ENCODE measurements at places on chromosomes 6 and 20.
A peak's percentile ranks its signal among the peaks of the same experiment; 100 is the strongest.

DNA sequence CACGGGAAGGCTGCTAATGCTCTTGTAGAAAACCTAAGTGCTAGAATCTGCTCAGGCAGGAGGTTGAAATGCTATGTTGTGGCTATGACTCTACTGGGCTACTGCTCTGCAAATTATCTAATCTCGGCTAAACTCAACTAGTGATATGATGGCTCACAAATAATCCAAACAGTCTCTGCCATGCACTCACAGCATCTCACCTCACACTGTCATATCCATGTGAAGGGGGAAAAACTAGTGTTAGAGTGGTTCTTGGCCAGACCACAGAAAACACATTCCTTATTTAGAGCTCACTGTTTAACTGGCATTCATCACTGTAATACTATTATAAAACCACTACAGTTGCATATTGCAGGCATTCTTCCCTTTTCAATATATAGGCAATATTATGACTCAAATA lies 81.8 kb upstream of the DST start:
- DNase-seq = no peak

GRCh38 chr20:57451431-57451794 lies 60.2 kb downstream of the RBM38 start:
- DNase-seq = no peak

DNA sequence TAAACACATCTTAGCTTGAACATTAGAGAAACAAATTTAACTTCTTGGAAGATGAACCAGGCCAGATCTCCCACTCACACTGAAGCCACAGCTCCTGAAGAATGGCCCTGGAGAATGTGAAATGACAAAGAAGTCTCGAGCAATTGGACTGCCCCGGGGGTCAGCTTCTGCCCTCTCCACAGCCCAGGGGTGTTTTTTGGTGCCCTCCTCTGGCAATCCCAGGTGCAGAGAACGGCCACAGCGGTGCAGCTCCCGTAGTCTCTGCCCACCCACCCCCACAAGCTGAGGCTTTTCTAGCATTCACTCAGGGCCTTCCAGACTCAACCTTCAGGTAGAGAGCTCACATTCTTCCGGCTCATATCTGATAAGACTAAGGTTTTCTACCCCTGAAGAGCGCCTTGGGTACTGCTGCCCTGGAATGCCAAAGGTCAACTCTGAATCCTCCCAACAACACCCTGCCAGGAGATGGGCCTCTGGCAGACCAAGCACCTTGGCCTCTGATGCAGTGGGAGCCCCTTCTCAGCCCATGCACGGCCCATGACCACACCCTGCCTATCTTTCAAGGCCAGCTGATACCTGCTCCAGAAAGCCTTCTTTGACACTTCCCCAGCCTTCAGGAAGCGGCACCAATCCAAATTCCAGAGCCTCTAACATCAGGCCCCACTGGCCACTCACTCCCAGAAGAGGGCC lies 208.3 kb downstream of the SYNDIG1 start:
- DNase-seq = no peak

- DNase-seq = no peak
Observed at GRCh38 chr20:47571426-47571825, 69.7 kb downstream of the NCOA3 start.

- no peak for DNase-seq
Observed at GRCh38 chr20:35018590-35019371, 63.1 kb downstream of the MYH7B start.

- DNase-seq = no peak
Observed at GRCh38 chr6:49479308-49479970, 16.3 kb downstream of the CENPQ start.

DNA sequence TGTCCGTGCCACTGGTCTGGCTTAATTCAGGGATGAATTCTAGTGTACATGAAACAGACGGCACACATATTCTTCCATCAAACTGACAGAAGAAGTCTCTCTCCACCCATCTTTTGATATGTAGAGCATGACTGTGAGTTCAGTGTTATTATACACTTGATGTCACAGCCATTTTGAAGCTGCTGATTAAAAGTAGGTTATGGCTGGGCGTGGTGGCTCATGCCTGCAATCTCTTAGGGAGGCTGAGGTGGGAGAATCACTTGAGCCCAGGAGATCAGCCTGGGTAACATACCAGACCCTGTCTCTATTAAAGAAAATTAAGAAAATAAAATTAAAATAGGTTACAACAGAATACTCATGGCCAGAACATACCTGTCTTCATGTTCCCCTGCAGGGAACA lies 20.7 kb downstream of the C6orf15 start:
- no peak for DNase-seq

DNA sequence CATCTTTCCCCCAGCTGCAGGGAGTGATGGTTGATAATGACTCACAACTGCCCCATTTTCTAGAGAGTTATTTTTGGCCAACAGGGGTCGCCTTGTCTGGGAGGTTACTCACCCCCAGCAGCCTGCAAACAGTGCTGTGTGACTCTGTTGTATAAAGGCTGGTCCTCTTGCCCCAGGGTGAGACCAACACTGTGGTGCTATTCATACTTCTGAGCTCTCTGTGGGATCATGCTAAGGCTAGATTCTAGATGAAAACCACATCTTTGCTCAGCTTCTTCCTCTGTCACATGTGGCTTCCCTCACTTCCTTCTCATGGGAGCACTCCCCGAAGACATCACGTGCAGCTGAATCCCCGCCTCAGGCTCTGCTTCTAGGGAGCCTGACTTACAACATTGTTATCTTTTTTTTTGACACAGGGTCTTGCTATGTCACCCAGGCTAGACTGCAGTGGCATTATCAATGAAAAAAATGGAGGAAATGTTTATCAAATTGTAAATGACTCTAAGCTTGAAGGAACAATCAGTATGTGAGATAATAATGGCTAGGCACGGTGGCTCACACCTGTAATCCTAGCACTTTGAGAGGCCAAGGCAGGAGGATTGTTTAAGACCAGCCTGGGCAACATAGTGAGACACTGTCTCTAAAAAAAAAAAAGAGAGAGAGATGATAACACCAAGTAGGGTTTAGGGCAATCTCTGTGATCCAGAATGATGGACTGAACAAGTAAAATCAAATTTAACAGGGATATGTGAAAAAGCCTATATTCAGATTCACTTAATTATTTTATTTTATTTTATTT lies 55.7 kb upstream of the SLC23A2 start:
- peak; percentile 84 for DNase-seq

GRCh38 chr6:41589636-41590622 lies 43.7 kb downstream of the FOXP4 start:
- DNase-seq = no peak

DNA sequence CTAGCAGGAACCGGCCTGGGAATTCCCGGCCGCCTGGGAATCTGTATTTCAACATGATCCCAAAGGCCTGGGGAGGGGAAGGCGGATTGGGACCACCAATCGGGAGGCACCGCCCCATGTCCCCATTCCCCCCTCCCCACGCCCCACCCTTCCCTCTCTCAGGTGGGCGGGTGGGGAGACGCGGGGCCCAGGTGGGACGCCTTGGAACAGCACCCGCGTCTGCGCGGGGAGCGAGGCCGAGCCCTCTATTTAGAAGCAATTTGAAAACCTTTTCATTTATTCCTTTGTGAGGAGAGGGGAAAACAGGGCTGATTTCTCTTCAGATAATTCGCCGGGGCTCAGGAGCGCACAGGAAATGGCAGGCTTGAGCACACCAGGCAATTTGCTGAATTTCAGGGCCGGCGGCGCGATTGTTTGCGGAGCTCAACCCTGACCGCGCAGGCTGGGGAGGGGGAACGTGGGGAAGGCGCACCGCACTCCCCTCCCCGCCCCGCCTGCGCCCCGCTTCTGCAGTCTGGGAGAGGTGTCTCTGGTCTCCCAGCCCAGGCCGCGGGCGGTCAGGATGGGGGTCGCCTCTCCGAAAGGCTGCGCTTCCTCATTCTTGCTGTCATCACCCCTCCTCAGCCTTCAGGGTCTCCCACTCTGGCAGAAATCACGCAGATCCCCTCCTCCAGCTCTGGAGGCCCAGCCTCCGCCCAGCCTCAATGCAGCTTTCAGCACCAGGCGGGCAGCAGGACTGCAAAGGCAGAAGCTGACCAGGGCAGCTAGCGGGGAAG lies 170.0 kb downstream of the GRM4 start:
- DNase-seq = no peak

DNA sequence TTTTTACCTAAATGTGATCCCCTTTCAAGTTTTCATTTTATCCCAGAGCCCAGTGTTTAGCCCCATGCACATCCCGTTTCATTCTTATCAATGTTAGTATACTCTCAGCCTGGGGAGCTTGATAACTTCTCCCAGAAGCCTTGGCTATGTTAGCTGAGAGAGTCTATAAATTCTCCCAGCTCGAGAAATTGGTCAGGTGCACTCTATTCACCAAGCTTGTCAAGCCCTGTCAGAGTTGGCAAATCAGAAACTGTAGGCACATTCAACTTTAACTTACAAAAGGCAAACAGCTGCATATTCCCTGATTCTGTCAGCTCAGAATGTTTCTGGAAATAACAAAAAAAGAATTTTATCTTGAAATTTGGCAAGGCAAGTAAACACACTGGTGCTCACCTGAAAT lies 62.2 kb upstream of the IMPG1 start:
- no peak for DNase-seq

DNA sequence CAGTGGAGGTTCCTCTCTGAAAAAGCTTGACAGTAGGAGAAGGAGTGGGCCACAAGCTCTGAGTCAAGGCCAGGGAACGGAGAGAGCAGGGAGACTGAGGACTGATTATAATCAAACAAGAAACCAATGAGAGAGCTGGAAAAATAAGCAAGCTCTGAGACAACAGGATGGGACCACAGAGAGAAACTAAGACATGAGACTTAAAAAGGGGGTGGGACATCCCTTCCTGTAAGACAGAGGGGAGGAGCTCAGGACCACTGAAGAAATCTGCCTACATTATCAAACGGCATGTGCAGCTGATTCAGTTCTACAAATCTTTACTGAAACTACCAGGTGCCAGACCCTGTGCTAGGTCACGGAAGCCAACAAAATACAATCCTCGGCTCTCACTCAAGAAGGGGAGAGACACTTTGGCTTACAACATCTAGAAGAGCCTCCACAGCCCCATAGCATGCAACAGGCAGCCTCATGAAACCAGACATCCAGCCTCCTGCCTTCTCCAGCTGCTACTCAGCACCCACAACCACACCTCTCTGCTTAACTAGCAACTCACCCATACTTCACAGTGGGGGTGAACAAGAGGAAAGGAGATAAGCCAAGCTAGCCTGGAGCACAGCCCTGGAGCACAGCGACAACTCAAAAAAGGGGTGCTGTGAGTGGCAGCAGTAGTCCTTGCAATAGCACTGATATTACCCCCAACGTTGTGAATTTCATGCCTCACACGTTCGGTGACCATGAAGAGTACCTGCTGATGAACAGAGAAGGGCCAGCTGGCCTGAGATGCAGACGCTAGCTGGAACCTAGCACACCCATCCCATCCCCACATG lies 39.1 kb upstream of the ANKRD60 start:
- no peak for DNase-seq

DNA sequence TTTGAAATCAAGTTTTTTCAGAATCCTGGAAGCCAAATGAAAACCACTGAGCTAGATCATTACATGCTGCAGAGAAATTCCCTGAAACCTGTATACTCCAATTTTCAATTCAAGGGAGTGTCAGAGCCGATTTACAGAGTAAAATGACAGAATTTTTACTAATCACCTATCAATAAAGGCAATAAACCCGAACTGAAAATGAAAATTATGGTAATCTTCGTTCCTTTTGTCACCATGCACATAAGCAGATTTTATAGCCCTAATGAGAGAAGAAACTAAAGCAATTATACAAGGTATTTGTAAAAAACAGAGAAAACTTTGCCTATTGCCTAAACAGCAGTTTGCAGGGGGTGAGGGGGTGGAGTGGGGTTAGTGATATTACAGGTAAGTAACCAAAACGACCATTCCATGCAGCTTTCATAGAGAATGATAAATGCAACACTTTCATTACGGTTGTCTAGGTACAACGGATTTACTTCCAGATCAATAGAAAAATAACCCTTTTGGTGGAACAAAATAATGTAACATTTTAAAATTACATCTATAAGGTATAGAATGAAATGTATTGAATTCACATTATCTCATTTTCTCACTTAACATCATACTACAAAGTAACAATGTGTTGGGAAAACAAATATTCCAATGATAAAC lies 115.2 kb upstream of the BEND6 start:
- DNase-seq = no peak

- DNase-seq = no peak
Observed at GRCh38 chr6:136962661-136963060, 40.6 kb downstream of the SLC35D3 start.

- DNase-seq = no peak
Observed at GRCh38 chr20:25360631-25361286, 29.9 kb downstream of the ABHD12 start.

DNA sequence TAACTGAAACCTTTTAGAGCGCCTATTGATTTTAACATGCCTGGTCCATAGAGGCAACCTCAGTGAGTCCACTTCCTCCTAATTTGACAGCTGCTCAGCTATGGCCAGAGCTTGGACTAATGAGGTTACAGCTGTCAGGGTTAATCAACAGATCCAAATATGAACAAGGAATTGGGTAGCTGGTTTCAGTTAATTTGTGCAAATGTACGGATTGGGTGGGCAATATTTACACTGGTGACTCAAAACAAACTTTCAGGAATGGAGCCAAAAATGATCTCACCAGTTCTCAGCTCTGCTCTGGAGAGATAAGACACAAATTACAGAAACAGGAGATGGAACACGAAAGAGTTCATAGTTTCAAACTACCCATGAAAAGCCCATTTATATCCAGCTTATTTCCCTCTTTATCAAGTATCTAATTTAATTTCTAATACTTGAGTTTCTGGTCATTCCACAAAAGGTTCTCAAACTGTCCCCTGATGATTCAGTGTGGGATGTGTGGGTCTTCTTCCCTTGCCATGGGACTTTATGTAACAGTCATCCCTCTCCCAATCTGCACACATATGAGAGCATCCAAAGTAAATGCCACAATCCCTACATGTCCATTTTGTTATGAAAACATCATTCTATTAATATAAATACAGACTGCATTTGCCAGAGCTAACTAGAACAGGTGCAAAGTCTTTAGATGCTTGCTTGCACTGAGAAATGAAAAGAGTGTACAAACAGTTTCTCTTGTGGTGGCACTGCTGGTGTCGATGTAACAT lies 149.9 kb downstream of the RPS12 start:
- DNase-seq = no peak

DNA sequence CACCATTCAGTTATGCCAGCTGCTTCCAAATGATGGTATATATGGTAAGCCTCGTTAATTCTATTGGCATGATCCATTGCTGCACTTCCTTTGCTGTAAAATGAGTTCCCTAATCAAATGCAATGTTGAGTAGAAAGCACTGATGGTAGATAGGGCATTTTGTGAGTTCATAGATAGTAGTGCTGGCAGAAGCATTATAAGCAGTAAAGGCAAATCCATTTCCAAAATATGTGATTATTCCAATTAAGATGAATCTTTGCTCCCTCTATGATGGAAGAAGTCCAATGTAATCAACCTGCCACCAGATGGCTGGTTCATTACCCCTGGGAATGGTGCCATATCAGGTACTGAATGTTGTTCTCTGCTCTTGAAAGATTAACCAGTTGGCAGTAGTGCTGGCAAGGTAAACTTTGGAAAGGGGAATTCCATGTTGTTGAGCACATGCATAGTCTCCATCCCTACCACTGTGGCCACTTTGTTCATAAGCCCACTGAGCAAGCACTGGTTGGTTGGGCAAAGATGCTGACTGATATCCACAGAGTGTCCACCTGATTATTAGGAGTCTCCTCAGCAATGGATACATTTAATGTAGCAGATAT lies 5.6 kb upstream of the TBPL1 start:
- DNase-seq = no peak

- no peak for DNase-seq
Observed at GRCh38 chr6:149127212-149127611, 190.3 kb upstream of the TAB2 start.

Measured in activated CD8-positive, alpha-beta memory T cell treated with anti-CD3 and anti-CD28 coated beads for 24 hours (primary cell).